Stimulated activated CD8-positive, alpha-beta memory T cell treated with anti-CD3 and anti-CD28 coated beads, Interleukin-15, amount 100 ng/mL, for 24 hours (primary cell): ENCODE measurements at places on chromosomes 2 and 18.

- DNase-seq = no peak
Observed at GRCh38 chr18:6449213-6449612, 34.5 kb upstream of the L3MBTL4 start.

- DNase-seq = no peak
Observed at GRCh38 chr18:48605408-48605845, 66.6 kb downstream of the CTIF start.

- DNase-seq = no peak
Observed at GRCh38 chr2:8316356-8316755, 365.5 kb upstream of the ID2 start.

GRCh38 chr2:28282248-28282647 lies 110.4 kb upstream of the FOSL2 start:
- DNase-seq = no peak

DNA sequence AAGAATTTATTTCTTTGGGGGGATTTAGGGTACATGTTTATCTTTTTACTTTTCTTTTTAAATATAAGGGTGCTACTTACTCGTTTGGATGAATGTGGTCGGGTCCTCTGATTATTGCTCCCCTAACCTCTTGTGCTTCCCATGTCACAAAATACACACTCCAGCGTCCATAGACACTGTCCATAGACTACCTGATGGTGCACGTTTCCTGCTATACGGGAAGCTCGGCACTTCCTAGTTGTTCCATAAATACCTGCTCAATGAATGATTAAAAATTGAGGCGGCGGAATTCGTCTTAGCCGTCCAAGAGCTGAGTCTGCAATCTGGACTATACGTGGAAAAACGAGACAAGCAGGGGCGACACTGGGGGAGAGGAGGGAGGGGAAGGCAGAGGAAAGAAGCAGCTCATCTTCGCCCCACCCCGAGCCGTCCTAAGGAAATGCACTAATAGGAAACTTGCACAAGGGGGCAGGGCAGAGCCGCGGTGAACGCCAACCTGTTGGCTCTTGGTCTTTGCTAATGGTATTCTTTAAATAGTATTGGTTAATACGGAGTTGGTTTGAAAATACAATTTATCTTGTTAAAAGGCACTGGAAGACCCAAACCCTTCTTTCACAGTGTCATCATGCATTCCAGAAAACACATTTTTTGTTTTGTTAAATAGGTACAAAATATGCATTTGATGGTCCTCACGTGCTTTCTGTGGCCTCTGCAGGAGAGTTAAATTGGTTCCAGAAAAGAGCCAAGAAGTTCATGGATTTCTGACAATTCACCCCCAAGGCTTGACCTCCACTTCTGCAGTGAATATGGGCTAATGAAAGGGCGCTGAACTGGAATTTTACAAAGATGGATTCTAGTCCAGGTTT lies 73.0 kb upstream of the KCTD1 start:
- DNase-seq = no peak

DNA sequence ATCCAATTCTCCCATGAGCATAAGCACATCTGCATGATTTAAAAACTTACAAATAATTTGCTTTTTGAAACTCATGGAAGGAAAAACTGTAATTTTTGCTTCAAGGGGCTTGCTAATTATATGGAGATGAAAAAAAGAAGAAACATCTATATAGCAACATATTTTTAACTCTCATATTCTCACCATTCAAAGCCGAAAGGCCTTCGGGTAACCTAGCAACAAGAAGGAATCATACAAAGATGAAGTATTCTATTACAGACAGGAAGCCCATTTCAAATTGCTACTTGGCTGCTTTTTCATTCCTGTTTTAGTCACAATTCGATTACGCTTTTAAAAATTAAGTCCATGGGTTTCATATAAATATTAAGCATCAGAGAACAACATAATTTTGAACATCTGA lies 39.2 kb upstream of the RNU4ATAC start:
- DNase-seq = no peak

- DNase-seq = no peak
Observed at GRCh38 chr2:213021971-213022899, 129.2 kb downstream of the IKZF2 start.

GRCh38 chr2:160679686-160680085 lies 186.1 kb upstream of the RBMS1 start:
- no peak for DNase-seq

- DNase-seq = no peak
Observed at GRCh38 chr2:149167001-149167780, 128.7 kb downstream of the LYPD6B start.

DNA sequence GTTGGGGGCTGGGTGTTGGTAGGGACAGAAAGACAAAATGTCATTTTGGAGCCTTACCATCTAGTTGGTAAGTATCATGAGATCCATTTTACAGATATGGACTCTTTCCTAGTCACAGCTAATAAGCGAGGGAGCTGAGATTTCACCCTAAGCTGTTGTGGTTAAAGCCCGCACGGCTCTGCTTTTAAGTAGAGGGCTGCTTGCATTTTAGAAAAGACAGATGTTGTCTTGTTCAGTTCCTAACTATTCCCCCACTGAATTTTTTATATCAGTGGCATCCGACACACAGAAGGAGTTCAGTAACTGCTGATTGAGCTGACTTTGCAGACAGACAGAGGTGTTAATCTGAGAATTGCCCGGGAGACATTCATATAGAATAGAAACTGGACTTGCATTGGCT lies 3.7 kb downstream of the QPCT start:
- DNase-seq = no peak

DNA sequence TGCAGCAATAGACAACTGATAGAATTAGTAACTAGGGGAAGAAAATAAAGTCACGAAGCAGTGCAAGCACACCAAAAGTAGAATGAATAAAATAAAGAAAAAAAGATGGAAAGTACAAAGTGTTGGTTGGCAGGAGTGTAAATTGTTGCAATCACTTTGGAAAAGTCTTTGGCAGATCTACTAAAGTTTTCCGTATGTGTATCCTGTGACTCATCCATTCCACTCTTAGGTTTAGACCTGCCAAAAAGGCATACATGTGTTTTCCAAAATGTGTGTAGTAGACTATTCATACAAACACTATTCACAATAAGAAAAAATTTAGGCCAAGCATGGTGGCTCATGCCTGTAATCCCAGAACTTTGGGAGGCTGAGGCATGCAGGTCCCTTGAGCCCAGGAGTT lies 282.1 kb upstream of the FSIP2 start:
- no peak for DNase-seq

DNA sequence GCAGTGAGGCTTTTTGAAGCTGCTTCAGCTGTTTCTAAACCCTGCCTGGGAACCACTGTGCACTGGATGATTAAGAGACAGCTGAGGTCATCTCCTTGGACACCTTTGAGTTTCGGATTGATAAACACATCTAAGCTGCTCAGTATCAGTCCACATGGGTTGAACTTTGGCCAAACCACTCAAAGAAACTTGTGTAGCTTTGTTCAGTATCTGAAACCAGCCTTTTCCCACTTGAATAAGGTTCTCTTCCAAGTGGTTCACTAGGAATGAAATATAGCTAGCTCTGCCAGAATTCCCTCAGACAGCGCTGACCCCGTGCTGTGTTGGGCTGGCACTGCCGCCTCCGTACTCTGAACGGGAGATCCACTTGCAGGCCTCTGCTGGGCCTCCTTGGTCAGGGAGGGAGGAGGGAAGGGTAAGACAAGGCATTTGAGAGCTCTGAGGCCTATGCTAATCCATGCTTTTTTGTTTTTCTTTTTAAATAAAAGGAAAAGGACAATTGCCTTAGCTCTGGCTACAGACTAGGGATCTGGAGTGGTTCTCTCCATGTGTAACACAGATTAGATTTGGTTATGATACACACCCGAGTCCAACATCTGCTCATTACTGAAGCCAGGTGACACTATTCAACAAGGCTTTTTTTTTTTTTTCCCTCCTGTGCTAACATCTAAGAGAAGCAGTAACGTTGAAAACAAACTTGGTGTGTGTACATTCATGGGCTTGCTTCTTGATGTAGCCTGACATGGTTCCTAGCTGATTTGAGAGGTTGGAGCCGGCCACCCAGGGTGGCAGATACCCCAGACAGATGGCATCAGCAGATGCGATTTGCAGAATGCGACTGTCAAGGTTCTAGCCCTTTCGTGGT lies 67.7 kb downstream of the NCK2 start:
- no peak for DNase-seq

DNA sequence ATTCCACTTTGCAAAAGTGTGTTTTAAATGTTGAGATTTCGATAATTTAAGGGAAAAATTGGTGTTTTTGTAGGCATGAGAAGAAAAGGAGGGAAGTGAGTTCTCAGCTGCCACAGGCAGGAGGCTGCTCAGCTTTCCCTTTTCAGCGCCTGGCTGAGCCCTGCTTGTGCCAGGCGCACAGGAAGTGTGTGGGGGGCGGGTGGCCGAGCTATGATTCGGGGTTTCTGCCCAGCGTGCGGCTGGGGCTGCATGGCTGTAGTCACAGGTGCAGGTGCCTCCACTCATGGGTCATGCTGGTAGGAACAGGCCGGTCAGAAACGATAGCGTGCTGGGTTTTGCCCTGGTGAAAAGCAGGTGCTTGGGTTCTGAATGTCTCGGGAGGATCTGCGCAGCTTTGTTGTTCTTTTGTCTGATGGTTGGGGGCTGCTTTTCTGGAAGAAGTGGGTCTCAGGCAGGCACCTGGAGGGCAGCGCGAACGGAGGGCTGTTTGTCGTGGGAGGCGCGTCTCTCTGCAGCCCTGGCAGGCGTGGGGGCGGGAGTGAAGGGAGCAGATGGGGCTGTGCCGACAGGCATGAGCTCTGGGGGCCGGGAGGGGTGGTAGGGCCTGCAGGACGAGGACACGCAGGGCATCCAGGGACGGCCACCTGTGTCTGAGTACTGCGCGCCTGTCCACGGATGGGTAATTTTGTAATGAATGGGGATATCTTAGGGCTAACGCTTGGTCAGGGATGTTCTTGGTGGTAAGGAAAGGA lies 2.1 kb downstream of the KCNG2 start:
- DNase-seq = no peak

DNA sequence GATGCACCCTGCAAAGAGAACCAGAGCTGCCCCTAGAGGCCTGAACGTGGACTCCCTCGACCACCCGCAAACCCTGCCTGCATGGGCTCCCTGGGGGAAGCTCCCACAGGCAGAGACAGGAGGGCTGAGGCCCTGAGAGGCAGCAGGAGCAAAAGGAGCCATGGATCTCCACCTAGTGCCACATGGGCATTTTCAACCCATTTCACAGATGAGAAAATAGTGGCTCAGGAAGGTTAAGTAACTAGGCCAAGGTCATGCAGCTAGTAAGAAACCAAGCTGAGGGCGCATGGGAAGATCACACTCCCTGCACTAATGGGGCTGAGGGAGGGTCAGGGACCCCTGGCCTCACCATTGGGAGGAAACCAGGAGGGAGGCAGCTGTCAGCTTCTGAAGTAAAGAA lies 271.7 kb upstream of the RAB6C start:
- DNase-seq = no peak

- DNase-seq = no peak
Observed at GRCh38 chr2:71609441-71609840, 156.1 kb downstream of the DYSF start.

DNA sequence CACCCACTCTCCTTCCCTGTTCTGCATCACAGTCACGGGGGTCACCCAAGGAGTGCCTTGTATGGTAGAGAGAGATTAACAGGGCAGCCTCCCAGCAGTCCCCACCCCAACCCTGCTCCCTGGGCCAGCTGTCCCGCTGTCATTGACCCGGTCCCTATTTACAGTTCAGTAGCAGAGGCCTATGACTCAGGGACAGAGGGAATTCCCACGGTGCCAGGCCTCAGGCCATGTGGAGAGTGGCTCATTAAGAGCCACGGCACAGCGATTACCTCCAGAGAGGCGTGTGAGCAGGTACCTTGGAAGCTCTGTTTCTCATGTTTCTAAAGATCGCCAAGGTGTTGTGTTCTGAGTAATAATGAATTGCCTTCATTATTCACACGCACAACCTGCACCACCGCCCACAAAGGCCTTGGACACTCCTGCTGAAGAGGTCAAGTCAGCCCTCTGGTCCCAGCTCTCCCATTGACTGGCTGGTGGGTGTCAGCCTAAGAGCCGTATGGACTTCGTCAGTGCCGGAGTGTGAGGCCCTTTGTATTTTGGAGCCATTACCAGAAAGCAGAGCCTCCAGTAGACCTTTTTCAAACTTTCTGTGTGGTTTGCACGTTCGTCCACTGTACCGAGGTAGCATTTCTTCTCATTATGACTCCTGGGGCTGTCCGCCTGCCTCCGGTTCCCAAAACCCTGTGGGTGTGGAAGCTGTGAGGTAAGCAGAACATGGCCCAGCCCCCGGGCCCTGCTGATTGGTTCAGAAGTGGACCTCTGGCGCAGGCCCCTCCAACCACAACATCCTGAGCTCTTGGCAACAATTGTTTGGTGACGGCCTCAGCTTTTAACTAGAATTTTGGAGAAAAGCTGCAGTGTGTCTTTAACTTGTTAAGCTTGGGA lies 47.0 kb downstream of the SERTAD2 start:
- DNase-seq = peak; percentile 45

DNA sequence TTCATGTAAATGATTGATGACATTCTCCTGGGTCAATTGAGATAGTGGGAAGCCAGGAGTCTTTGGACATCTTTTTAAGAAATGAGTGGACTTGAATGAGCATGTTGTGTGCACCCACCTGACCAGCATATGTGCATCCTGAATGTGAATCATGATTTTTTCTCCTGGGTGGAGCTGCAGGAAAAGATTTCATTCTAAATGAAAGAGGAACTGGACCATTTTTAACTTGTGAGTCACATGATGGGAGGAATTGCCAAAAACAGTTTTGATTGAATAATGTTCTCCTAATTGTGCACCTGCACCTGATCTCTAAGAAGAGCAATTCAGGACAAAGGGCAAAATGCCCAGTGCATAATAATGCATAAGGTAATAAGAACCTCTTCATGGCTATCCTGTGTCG lies 32.3 kb downstream of the COPS8 start:
- no peak for DNase-seq

DNA sequence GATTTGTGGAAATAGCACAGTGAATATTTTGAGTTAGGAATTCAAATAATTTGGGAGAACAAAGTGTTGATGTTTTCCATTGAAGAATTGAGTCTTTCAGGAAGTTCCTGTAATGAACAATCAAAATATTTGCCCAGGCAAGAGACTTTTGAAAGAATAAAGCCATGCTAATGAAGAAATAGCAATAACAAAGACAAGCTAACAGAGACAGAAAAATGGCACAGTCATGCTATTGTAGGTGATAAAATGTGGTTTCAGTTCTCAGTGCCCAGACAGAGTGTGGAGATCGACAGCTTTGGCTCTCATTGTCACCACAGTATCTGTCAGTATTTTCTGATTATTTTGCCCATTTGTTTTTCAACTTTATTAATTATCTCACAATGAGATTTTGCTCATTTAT lies 490.8 kb upstream of the PIK3C3 start:
- DNase-seq = no peak
